ENCODE measurements at places on chromosomes 3 and 15.
A peak's percentile ranks its signal among the peaks of the same experiment; 100 is the strongest.

DNA sequence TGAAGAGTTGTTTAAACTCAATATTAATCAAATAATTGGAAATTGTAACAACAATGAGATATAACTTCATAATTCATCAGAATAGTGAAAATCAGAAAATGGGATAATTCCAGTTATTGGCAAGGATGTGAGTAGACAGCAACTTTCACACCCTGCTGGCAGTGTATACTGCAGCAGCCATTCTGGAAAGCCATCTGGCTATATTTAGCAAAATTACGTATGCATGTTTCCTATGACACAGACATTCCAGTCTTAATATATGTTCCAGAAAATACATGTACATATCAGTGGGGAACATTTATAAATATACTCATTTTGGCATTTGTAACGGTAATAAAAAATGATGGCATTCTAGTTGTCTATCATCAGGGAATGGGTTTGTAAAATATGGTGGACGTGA, 564.1 kb downstream of the GBE1 start:
- DNase-seq = no peak

GRCh38 chr15:100788418-100789105, 91.1 kb upstream of the ALDH1A3 start:
- DNase-seq = no peak

DNA sequence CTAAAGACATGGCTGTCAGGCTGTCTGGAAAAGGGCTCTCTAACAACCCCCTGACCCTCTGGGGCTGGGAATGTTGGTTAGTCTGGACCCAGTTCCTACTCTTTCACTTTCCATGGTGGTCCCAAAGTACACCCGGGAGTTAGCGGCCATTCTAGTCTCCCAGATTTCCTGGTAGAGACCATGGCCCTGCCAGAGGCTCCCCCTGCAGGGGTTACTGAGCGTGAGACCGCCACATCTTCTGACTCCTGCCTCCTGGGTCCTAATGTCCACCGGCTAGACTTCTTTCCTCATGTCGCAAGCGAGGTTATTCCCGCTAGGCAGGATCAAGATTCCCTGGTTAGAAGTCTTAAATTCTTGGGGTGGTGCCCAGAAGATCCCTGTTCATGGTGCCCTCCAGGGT, 540.0 kb upstream of the ROBO1 start:
- DNase-seq = no peak

DNA sequence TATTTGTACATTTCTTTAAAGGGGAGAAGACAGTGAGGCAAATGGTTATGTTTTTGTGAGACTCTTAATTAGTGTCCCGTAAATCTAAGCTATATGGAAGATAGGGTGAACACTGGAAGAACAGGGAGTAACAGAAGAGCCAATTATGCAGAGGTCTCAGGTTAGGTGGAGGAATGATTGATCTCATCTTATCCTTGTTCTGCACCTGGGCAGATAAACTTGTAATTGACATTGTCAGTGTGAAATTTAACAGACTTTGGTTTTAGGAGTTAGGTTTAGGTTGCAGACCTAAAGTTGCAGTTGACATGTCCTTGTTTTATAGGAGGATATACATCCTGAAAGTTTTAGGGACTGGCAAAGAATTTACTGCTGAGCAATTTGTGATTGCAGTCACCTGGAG, 3.1 kb upstream of the TWF2 start:
- no peak for DNase-seq

DNA sequence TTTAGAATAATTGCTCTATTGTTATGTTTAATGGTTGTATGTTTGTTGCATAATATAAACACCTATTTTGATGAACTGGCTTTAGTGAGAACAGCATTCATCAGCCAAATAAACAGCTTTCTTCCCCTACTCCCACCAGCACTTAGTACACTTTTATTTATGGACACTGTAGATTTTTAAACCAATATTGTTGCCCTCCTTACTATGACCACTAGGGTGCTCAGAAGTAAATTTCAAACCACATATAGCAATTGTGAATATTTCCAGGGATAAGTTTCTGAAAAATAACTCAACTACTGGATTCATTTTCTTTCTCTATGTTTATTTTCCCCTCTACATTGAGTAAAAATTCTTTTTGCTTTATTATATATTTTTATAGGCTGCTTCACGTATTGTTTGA, 84.7 kb upstream of the PTX3 start:
- no peak for DNase-seq

GRCh38 chr15:90597577-90597976, 67.9 kb downstream of the CRTC3 start:
- no peak for DNase-seq

DNA sequence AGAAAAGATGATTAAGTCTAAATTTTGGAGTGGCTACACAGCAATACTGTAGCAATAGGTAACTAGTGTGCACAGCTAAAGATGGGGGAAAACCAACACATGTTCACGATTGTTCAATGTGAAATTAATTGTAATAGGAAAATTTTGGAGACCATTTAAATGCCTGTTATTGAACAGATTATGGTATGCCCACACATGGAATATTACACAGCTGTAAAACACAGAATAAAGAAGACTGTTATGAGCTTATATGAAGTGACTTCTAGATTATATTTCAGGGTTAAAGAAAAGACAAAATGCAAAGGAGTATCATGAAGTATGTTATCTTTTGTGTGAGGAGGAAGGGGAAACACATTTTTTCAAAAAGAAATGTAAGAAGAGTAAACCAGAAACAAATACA, 43.8 kb downstream of the SPINK8 start:
- DNase-seq = no peak

DNA sequence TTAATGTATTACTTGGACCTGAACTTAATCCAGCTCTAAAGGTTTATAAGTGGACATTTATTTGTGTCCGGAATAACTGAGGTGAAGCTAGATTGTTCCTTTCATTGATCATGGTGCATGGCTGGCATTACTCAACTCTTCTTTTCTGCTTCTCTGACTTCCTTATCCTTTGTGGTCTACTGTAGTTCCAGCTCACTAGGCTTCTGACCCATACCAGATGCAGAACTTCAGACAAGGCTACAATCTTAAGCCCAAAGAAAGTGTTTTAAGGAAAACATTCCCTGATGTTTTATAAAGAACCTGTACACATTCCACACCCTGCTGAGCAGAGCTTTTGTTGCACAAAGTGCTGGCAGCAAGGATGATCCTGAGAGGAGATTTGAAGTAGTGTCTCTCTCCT, 250.8 kb upstream of the TGFBR2 start:
- DNase-seq = no peak

DNA sequence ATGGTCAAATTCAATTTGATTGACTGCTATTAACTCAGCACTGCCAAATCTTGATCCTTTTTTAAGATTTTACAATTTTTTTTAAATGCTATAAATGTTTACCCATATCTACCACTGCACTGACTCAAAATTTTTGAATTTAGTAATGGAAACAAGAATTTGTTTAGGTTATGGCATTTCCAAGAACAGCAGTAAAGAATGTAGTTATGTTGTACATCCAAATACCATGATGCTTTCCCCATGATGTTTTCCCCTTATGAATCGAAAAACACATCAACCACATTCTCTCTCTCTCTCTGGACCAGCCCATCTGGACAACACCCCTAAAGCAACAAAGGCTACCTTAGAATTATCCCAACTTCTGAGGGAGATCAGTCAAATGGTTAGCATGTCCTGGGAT, 14.2 kb downstream of the CHRM5 start:
- DNase-seq = no peak

- no peak for DNase-seq
Measured at GRCh38 chr3:29202378-29202777, 78.5 kb upstream of the RBMS3 start.

DNA sequence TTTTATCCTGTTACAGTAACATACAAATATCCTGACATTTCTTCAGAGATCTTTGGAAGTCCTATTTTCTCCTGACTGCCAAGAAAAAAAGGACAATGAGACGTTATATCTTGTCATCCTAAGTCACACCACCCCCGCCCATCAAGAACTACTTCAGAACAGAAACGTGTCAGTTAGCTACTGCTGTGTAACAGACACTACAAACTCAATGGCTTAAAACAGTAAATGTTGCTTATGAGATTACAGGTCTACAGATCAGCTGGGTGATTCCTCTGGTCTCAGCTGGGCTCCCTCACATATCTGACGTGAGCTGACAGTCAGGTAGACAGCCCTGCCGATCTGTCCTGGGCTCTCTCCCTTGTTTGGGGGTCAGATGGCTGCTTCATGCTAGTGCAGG, 20.5 kb upstream of the CCDC174 start:
- no peak for DNase-seq

DNA sequence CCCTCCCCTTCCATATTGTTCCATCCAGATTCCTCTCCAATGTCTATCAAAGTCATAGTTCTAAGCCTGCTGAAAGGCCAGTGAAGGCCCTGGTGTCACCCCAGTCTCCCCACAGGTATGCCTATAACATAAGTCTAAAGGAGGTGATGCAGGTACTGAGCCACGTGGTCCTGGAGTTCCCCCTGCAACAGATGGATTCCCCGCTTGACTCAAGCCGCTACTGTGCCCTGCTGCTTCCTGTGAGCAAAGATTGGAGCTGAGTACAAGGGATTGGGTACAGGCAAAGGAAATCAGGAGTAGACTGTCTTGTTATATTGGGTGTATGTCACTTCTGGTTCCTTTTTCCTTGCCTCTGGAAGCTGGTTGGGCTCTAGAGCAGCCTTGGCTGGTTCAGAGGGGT, 8.2 kb downstream of the EIF2B5 start:
- DNase-seq = no peak

DNA sequence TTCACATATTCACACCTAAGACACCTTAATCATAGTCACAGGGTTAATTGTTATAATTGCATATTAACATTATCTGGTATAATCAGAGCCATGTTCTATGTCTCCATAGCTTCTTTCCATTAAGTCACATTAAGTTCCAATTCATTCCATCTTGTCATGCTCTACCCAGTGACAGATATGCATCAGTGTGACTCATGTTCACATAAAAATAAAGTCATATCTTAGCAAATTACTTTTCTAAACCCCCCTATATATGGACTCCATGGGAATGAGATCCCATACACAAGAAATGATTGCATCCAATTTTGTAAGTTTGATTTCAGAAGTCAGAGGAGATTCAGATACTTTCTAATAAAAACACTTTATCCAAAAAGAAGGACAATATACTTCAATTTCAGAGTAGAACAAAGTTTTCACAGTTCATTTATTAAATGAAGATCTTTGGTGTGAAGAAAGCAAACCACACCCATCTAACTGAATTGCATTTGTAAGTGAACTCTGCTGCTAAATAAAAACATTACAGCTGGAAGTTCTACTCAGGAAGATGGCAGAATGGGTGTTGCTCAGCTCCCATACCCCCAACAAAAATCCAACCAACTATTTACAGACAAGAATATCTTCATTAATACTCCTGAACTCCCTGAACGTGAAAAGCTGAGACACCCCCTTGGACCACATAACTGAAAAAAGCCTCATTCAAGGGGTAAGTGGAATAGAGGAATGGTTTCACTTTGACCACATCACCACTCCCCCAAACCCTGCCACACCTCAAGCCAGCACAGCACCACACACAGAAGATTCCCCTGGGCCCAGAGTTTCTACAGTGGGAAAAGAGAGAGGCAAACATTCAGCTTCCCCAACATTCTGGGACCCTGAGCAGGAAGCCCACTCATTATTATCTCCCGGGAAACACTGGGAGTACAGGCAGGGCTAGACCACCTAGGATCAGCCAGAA, 27.6 kb downstream of the THBS1 start:
- no peak for DNase-seq

DNA sequence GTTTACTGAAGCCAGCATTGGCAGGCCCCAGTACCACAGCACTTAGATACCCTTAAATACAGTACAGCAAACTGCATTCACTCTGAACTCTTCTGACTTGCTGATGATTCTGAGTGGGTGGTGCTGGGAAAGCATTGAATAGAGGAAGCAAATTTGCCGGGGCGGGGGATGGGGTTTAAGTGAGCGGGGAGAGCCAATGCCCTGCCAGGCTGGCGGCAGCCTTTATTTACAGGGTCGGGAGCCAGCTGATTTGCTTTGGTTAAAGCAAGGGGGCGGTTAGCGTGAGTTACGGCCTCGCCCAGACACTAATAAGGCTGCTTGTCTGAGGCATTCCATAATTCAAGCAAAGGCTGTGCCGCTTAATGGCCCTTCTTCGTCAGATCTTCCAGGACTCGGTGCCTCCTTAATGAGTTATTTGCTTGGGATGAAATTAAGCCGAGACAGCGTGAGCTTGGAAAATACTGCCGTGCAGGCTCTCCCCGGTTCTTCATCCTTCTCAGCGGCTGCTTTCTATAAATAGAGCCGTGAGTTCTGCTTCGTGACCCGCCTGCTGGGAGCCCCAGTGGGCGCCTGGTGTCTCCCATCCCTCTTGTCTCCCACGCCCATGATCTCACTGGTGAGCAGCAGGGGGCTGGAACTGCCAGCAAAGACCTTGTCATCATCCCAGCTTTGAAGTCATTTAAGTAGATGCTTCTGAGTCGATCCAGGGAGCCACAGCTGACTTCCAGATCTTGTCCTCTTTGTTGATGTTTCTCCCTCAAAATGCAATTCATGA, 25.8 kb downstream of the SPSB4 start:
- DNase-seq = peak; percentile 41

- DNase-seq = no peak
Measured at GRCh38 chr15:39695793-39696192, 86.8 kb downstream of the FSIP1 start.

GRCh38 chr15:74123131-74123429, 7.3 kb upstream of the ISLR2 start:
- no peak for DNase-seq

- no peak for DNase-seq
Measured at GRCh38 chr3:170507063-170507462, 78.8 kb downstream of the SLC7A14 start.

DNA sequence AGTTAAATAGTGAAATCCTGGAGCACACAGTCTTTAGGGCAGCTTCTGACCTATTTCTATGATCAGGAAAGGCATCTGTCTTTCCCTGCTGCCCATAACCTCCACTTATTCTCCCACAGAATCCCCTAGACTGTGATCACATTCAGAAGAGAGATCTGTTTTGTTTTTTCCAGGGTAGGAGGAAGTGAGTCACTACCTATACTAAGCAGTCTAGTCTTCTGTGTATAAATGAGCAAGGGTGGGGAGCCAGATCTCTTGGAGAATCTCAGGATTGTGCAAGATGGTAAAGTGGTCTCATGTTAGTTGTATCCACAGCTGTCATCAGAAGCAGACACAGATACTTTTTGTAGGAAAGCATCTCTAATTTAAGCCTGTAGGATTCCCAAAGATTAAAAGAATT, 11.8 kb upstream of the FBXO22 start:
- no peak for DNase-seq

GRCh38 chr3:170220871-170221270, 1.4 kb upstream of the PRKCI start:
- no peak for DNase-seq

DNA sequence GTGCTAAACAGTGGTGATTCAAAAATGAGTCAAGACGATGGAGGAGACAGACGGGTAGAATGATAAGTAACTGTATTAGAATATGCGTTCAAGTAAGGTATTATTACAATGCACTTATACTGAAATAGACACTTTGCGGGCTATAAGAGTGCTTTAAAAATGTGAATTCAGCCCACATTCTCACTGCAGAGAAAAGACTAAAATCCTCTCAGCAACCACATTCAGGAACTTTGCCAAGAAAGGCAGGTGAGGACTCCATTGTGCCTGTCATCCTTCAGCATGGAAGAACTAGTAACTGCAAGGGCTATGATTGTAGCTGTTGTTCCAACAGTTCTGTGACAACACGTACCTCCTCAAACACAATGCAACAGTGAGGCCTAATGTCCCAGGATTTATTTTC, 272.0 kb downstream of the RORA start:
- DNase-seq = peak; percentile 30

GRCh38 chr15:100252359-100252758, 89.4 kb downstream of the ADAMTS17 start:
- no peak for DNase-seq

GRCh38 chr15:41629883-41630282, 30.3 kb upstream of the MGA start:
- DNase-seq = no peak

GRCh38 chr15:95680728-95681127, 649.8 kb upstream of the NR2F2 start:
- no peak for DNase-seq
